ENCODE measurements at places on chromosomes 6 and 20. TPM values are rescaled to one million over a fixed set of nuclear protein-coding genes. Genes with fewer than 3 reads are reported as not detected.
A peak's percentile ranks its signal among the peaks of the same experiment; 100 is the strongest.

The NMBR gene
- not detected for polyA plus RNA-seq

The AIF1 gene
- not detected for polyA plus RNA-seq

The ESF1 gene
- 2.1 TPM for polyA plus RNA-seq

The SIRPD gene
- polyA plus RNA-seq: not detected

The VIP gene
- not detected for polyA plus RNA-seq

DNA sequence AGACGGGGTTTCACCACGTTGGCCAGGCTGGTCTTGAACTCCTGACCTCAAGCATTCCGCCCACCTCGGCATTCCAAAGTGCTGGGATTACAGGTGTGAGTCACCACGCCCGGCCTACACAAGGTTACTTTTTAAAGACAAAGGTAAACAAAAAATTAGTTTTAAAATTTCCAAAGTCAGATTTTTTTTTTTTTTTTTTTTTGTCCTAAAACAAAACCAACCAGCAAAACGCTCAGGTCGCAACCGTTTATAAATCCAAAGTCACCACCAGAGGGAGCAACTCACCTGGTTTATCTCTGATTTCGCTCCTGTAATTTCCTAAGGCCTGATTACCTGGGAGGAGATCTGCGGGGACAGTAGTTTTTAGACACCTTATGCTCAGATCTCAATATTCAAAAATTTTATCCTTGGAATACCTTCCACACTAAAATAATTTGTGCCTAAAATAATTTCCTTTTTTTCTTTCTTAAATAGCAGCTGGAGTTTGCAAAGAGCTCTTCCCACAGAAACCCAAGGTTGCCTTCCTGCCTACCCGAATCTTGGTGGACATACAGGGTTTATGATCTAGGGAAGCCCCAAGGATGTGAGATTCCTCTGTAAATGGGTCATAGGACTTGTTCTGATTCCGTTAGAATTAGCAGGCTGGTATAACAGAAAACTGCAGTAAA is 19.8 kb upstream of the TREM1 start:
- DNase-seq: peak; percentile 49

DNA sequence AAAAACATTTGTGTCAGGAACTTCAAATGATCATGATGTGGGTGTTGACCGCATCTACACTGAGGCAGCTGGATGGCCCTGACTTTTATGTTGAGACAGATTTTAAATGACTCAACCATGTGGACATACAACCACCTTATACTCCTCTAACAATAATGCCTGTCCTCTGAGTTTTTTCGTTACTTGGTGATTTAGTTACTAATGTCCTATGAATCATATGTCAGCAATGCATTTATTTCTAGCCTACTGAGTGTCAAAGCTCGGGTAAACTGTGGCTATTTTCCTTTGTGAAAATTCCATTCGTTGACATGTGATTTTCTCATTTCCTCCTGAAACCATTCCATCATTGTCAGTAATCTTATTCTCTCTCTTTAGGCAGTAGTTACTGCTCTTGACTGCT is 38.9 kb upstream of the NKX2-4 start:
- peak; percentile 72 for DNase-seq

DNA sequence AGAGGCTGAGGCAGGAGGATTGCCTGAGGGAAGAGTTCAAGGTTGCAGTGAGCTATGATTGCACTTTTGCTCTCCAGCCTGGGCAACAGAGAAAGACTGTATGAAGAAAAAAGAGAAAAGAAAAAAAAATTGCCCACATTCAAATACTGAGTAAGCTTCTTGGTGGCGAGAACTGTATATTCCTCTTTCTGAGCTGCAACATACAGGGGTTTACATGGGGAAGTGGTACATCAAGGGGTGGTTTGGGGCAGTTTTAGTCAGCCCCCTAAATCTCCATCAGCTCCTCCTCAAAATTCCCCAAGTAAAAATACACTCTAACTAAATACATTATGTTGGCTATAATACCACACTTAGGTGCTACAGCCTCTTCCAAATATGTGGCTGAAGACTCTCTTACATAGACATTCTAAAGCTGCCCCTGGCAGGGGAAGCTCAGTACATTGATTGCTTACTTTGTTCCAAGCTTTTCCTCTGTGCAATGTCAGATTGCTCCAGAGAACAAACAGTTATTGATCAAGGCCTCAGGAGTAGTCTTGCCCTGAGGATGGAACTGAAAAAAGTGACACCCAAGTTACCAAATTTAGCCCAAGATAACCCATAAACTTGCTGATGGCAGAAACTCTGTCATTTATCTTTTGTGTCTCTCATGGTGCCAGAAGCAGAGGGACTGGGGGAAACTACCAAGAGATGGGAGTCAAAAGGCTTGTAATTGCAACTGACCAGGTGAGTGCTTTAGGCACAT is 107.4 kb upstream of the RIPOR2 start:
- DNase-seq: no peak

DNA sequence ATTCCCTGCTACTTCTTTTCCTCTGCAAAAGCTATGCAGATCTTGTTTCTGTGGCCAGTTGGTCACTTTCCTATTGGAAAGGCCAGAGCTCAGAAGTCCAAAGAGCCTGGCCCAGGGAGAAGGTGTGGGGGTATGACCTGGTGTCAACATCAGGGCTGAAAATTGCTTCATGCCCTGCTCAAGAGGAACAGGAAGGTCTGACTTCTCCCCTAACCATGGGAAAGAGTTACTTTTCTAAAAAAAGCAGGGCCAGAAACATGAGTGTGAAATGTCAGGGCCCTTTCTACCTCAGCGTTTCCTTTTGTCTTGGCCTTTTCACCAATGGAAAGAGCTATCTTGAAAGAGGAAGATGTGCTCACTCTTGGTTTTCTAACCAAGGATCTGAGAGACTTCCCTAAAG is 117.4 kb downstream of the MAFB start:
- DNase-seq: no peak

DNA sequence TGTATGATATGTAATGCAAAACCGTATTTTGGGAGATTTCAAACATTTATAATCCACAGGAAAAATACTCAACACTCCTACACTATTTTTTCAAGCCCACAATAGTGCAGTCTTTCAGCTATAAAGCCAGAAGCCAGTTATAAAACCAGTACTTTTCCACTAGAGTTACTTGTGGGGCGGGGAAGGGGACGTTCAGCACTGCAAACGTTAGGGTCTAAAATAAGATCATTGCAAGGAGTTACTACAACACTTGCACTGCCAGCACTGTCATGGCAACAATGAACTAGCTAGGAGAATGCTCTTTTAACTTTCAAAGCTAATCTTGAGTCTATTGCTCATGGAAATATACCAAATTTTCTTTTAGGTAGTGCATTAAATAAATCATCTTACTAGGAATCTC is 14.7 kb downstream of the SESN1 start:
- no peak for DNase-seq

DNA sequence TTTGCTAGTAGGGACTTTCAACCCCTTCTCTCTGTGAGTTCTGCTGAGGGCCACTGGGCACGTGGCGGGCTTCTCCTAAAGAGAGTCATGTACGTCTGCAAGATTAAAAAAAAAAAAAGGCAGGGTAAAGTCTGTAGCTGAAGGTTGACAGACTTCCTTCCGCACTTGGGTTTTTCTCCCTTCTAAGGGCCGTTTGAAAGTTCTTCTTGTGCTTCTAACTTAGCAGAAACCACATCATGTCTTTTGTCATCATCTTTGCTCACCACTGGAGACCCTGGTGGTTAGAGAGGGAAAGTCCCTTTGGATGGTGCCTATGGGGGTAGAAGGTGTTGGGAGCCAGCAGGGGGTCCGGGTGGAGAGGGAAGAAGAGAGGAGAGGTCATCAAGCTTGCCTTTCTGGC is 31.4 kb downstream of the PRDM1 start:
- DNase-seq: no peak

DNA sequence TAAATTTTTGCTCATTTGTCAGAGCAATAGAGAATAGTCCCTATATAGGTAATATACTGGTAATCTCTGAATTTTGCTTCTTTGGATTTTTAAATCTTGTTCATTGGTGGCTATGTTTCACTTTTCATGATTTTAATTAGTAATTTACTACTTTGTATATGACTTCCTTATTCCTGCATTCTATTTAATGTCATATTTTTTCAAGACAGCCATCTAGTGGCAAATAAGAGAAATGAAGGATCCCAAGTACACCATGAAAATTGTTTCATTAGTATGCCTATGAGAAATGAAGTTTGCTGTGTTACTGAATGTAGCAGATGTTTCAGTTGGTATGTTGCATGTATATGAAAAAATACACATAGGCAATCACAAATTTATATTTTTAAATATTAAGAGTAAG is 82.4 kb downstream of the ZNF292 start:
- DNase-seq: peak; percentile 45
